ENCODE measurements at places on chromosomes 6 and 20.

- no peak for DNase-seq
These were observed 28.5 kb upstream of the PAK5 start for GRCh38 chr20:9867196-9867980.

- no peak for DNase-seq
These were observed 2.4 kb upstream of the HLA-F start for GRCh38 chr6:29720863-29721262.

- DNase-seq: peak; percentile 40
These were observed 545 bp downstream of the ACTR5 start for GRCh38 chr20:38748861-38749149.

DNA sequence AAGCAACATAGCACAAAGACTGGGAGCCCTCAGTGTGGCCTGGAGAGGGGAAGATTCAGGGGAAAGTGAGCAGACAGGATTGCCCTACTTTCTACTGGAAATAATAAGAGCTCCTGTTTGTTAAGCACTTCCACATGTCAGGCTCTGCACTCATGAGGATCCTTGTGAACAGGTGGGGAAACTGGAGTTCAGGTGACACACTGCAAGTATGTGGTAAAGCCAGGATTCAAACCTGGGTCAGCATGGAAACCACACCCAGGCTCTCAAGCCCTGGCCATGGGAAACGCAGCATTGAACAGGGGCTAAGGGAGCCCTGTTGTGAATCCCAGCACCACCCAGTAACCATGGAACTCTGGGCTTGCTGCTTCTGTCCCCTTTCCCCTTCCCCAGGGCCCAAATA lies 42.8 kb upstream of the ID1 start:
- no peak for DNase-seq

DNA sequence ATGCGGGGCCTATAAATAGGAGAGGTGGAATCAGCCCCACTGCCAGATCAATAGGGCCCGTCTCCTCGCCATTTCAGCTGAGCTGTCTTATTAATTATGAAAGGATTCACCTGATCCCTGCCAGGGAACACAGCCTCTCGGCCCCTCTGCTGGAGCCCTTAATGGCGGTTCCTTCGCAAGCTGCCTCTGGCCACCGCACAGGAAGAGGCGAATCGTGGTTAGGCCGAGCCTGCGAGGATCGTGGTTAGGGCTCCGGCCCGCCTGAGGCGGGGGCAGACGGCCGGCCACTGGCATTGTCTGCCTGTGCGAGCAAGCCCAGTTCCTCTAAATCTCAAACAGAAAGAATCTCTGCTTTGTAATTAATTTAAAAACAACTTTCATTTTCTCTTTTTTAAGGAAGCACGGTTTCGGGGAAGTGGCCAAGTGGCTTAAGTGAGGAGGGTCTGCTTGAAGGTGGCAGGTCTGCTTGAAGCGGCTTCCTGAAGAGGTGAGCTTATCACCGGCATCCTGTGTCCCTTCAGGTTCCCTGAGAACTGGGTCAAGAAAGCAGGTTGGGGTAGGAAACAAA lies 9.2 kb downstream of the NRN1 start:
- DNase-seq: no peak

- DNase-seq: no peak
These were observed 61.1 kb downstream of the ID4 start for GRCh38 chr6:19898141-19898740.

DNA sequence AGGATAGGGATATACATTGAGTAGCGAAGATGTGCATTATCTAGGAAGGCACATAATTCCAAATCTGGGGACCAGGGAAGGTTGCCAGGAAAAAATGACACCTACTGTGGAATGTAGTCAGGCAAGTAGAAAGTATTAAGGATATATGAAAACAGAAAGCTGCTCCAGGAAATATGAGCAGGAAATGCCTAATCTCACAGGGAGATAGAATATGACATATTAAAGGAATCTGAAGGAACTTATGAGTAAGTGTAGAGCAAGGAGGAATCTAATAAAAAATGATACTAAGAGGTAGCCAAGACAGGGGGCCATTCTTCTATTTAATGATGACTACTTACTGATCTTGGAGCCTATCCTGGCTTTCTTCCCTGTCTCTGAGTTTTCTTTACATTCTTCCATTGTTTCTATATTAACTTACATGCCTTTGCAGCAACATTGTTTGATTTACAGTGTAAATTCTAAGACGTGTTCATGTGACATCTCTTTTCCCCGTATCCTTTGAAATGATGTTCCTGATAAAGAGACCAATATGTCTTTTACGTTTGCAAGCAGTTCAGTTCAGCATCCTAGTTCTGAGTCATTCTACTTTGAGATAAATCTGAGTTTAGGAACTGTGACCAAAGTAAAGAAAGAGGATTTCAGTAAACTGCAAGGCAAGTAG lies 58.6 kb downstream of the TINAG start:
- DNase-seq: no peak

DNA sequence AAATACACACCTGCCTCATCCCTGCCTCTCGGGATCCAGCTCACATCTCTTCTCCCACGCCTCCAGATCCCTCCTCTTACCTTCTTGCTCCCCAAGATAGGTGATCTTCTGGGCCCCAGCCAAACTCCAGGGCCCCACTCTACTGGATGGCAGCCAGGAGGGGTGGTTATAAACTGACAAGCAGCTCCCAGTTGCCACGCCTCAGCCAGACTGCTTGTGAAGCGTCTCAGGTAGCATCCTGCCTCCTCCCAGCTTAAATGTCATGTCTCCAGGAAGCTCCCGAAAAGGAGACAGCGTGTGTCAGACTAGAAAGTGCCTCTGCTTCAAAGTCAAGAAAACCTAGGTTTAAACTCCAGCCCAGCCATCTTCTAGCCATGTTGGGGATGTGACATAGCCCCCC lies 114.1 kb downstream of the LRFN2 start:
- no peak for DNase-seq

- no peak for DNase-seq
These were observed 194.7 kb upstream of the RREB1 start for GRCh38 chr6:6912817-6913744.

DNA sequence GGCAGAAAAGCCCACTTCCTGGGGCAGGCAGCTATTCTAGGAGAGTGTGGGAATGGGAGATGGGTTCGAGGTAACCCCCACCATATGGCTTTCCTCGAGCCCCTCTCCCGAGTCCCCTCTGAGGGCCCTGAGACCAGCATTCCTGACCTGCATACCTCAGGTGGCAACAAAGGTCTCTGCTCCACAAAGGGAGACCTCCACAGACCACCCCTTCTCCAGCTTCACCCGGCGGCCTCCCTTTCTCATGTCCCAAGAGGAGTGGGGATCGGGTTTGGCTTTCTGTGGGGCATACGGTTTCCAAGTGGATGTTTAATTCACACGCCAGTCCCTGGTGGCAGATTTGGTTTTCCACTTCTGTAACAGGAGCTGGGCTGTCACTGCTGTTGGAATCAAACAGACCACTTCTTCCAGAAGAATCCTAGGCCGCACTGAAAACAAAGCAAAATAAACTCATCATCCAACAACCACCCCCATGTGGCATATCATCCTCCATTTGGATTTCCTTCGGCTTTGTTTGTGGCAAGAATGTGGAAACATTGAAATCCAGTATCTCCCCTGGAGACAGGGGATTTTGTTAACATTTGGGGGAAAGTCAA lies 83.2 kb downstream of the DLL1 start:
- DNase-seq: no peak

DNA sequence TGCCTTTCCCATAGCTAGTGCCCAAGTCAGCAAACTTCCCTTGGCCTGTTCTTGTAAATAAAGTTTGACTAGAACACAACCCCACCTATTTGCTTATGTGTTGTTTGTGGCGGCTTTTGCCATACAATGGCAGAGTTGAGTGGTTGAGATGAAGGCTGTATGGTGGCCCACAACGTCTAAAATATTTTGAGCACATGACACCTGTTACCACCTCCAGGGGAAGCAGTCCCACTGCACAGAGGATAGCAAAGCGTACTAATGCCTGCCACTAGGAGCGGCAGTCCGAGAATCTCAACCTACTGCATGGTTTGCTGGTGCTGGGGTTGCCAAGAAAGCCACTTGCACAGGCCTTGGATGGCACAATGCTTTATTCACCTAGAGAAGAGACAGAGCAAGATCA lies 58.6 kb downstream of the TGM2 start:
- no peak for DNase-seq

- DNase-seq: no peak
These were observed 705.3 kb downstream of the KIF16B start for GRCh38 chr20:15867899-15868298.

DNA sequence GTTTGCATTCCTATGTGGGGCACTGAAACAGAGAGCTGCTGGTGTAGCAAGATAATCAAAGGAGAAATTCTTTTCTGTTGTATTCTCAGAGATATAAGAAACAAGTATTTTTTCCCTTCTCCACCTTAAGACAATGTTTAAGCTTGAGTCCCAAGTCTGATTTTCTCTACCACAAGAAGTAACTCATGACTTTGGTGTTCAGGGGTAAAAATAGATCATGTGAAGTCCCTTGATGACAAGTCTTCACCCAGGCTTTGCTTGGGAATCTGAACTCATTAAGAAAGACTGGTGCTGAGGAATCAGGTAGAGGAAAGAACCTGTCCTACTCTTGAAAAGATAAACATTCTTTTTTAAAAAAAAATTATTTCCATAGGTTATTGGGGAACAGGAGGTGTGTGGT lies 205.6 kb downstream of the ALDH8A1 start:
- DNase-seq: no peak

DNA sequence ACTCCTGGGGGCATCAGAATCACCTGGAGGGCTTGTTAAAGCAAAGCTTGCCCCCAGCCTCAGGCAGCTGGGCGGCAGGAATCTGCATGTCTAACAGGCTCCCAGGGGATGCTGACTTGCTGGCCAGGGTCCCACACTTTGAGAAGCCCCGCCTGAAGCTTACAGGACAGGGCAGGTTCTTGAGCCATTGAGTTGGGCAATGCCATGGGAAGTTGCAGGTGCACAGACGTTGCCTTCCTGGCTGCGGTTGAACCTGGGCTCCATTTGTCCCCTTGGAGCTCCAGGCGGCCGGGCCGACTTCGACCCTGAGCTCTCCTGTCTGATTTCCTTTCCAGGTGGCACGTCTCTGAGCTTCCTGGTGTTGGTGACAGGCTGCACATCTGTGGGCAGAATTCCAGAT lies 46.8 kb downstream of the SYNJ2 start:
- DNase-seq: no peak

DNA sequence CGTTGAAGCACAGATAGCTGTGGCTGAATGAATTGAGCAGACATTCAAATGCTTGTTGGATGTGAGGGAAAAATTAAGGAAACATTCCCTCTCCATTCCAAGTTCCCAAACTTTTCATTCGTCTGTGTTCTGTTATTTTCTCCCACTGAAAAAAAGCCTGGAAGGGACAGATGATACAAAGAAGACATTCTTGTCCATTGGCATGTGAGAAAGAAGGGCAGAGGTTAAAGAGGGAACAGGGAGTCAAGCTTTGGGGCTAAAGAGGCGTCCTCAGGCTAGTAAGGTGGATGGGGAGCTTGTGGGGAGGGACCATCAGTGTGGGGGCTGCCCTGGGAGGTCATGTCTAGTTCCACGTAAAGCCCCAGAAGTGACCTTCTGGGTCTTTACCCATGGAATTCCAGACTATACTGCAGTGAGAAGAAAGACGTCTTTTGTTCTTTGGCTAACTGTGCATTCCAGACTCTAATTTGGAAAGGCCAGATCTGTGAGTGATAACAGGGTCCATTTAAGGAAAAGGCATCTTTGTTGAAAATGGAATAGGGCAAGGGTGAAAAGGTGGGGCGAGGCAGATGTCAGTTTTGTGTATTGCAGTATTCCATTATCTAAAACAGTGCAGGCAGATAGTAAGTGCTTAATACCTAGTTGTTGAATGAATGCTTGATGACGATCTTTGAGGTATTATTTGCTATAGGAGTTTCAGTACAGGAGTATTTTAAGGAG lies 117.5 kb downstream of the SOX4 start:
- DNase-seq: no peak

GRCh38 chr6:116938305-116938704 lies 61.3 kb downstream of the RFX6 start:
- no peak for DNase-seq

GRCh38 chr6:130825772-130826441 lies 1.3 kb upstream of the SMLR1 start:
- DNase-seq: no peak

GRCh38 chr6:48101290-48101689 lies 9.7 kb downstream of the PTCHD4 start:
- DNase-seq: no peak

DNA sequence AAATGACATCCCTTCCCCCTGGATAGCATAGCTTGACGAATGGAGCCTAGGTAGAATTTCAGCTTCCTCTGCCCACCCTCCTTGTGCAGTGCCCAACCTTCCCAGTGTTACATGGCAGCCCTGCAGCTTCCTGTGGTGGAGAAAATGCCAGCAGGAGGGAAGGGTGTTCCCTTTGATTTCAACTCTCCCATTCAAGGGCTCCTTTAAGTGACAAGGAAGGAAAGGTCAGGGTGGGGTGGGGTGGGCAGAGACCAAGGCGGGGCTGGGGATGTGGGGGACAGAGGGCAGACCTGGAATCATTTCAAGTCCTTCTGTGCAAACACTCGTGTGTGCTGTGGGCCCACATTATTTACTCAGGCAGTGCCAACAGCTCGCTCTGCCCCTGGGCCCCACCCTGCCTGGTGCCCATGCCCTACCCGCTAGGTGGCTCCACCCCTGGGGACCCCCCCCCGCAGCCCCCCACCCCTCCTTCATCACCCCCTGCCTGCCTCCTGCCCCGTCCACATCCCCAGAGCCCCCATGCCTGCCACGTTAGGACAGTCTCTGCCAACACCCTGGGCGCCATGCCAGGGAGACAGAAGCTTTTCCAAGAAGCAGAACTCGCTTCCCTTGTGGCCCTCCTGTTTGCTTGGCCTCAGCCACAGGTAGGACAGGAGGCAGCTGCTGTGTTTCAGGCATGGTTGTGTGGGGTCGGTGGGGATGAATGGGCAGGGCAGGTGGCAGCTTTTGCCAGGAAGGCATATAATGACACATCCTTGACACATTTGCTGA lies 9.4 kb downstream of the SPDEF start:
- DNase-seq: no peak

- DNase-seq: no peak
These were observed 204.5 kb upstream of the PRDM1 start for GRCh38 chr6:105881608-105882007.

- no peak for DNase-seq
These were observed at the start of gene CDH22 for GRCh38 chr20:46308258-46309157. Gene CDH22, minus strand, starts transcription at chr20:46308498. Its CDS starts 57,204 bp downstream, at chr20:46251294.

- DNase-seq: peak; percentile 12
These were observed 104.6 kb upstream of the EXOC2 start for GRCh38 chr6:797479-798077.

DNA sequence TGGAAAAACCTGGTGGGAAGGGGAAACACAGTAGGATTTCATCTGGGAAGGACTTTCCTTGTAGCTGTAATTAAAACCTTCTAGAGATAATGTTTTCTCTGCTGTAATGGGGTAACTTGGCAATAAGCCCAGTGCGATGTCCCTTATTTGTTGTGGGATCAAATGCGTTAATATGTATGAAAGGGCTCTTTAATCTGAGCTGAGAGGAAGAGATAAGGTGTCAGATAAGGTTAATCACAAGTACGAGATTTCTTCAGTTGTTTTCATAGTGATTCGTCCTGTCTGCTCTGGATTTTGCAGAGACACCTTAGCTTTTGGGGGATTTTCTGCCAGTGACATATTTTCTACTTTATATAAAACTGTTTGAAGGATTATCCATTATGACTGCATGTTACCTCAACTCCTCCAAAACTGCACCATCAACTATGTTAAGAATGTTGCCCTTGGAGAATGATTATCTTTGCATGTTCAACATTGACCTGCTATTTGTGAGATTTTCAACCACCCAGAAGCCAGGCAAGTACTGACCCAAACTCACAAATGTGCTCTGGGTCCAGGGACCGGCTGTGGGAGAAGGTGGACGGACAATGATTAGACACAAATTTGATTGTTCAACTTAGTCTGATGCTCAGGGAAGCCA lies 21.2 kb upstream of the ELOVL5 start:
- DNase-seq: no peak
